ENCODE measurements at places on chromosomes 6 and 20. TPM values are rescaled to one million over a fixed set of nuclear protein-coding genes. Genes with fewer than 3 reads are reported as not detected.
A peak's percentile ranks its signal among the peaks of the same experiment; 100 is the strongest.

GRCh38 chr20:6623989-6624388, 143.5 kb upstream of the BMP2 start:
- no peak overlapping the region for H3K27ac ChIP-seq
- DNase-seq: no peak
- H3K36me3 ChIP-seq: no peaks in the 10 kb centered on the region
- H3K4me1 ChIP-seq: no peaks in the 10 kb centered on the region
- H3K4me3 ChIP-seq: no peak overlapping the region

GRCh38 chr6:81612136-81612535, 140.3 kb downstream of the TENT5A start:
- no peak for DNase-seq
- no peak overlapping the region for H3K27ac ChIP-seq
- peaks cover 1% of the 10 kb centered on the region for H3K27me3 ChIP-seq
- no peaks in the 10 kb centered on the region for H3K36me3 ChIP-seq
- no peak overlapping the region for H3K4me3 ChIP-seq

DNA sequence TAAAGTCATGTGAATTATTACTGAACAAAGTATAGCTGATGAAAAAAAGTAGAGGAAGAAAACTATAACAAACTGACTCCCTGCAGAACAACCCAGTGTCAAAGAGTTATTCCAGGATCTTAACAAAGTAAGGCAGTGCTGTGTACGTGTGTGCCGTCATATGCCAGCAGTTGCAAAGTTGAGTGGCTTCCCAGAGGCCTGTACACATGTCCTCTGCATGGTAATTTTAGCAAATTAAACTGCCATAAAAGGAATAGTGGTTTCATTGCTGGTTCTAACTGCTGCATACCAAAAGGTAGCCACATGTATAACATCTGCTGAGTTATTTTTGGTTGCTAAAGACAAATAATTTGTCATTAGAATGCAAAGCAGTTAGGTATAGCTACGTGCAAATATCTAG, 44.8 kb downstream of the RIPOR2 start:
- no peaks in the 10 kb centered on the region for H3K27me3 ChIP-seq
- DNase-seq: no peak
- H3K4me3 ChIP-seq: peak overlapping the region; percentile 43
- peaks cover 67% of the 10 kb centered on the region for H3K4me1 ChIP-seq
- H3K27ac ChIP-seq: peak overlapping the region; percentile 76
- peaks cover 42% of the 10 kb centered on the region for H3K36me3 ChIP-seq

DNA sequence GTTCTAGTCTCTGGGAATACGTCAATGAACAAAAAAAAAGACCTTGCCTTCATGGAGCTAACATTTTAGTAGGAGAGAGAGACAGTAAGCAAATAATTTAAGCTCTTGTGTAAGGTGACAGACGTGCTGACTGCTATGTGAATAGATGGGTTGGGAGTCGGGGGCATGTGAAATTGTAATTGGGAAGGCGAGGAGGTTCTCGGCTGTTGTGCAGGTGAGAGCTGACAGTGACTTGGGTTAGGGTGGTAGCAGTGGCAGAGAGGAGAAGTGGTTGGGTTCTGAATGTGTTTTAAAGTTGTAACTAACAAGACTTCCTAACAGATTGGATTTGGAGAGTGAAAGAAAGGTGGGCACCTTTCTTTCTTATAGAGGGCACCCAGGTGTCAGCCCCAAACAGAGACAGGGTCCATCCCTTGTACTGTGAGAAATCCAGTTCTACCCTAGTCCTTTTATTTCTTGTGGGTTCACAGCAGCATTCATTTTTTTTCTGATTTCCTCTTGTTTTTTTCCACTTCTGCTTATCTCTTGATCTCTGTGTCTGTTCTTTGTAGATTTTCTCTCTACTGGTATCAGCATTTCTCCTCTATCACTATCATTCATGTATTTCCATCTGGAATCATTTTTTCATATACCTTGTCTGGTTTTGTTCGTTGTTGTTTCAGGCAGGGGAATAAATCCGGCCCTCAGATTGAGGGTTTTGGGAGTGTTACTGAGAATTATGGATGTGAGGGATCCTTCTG, 15.4 kb upstream of the MYLK2 start:
- peaks cover 48% of the 10 kb centered on the region for H3K36me3 ChIP-seq
- DNase-seq: no peak
- peaks cover 13% of the 10 kb centered on the region for H3K4me1 ChIP-seq
- H3K27me3 ChIP-seq: no peaks in the 10 kb centered on the region

- no peaks in the 10 kb centered on the region for H3K27me3 ChIP-seq
- peaks cover 19% of the 10 kb centered on the region for H3K4me1 ChIP-seq
- H3K4me3 ChIP-seq: no peak overlapping the region
- no peak overlapping the region for H3K27ac ChIP-seq
- DNase-seq: no peak
These were observed 3.4 kb downstream of the MED20 start for GRCh38 chr6:41917528-41917927.

- no peak for DNase-seq
- H3K4me3 ChIP-seq: peak overlapping the region; percentile 44
- peaks cover 14% of the 10 kb centered on the region for H3K36me3 ChIP-seq
- no peak overlapping the region for H3K27ac ChIP-seq
- H3K4me1 ChIP-seq: peaks cover 34% of the 10 kb centered on the region
These were observed 42.2 kb downstream of the GFOD1 start for GRCh38 chr6:13445005-13445743.

DNA sequence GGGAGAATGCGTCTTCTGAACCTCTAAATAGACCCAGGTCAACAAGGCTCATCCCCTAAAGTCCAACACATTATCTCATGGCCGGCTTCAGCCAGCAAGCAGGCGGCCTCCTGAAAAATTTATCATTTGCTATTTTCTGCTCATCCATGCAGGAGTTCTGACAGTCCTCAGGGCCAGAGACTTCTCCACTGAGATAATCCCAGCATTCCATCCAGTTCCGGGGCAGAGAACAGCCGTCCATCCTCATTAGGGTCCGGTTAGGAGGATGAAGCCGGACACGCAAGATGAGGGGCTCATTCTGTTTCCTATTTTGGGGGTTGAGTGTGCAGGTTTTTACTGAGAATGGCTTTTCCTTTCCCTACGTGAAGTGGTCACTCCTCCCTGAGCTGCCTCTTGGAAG, 258.1 kb downstream of the PREX1 start:
- no peak overlapping the region for H3K4me3 ChIP-seq
- H3K27me3 ChIP-seq: peaks cover 8% of the 10 kb centered on the region
- no peak for DNase-seq
- H3K4me1 ChIP-seq: no peaks in the 10 kb centered on the region

- H3K27ac ChIP-seq: no peak overlapping the region
- no peak for DNase-seq
- peaks cover 11% of the 10 kb centered on the region for H3K27me3 ChIP-seq
- H3K36me3 ChIP-seq: no peaks in the 10 kb centered on the region
- H3K4me1 ChIP-seq: peaks cover 5% of the 10 kb centered on the region
These were observed 146.2 kb upstream of the MLN start for GRCh38 chr6:33949877-33950435.

GRCh38 chr6:46772762-46773161, 20.4 kb upstream of the MEP1A start:
- H3K36me3 ChIP-seq: no peaks in the 10 kb centered on the region
- H3K4me3 ChIP-seq: no peak overlapping the region
- DNase-seq: no peak
- no peaks in the 10 kb centered on the region for H3K4me1 ChIP-seq

ELOVL4 gene
- 0.79 TPM for total RNA-seq

GRCh38 chr20:57437672-57438330, 46.6 kb downstream of the RBM38 start:
- H3K4me1 ChIP-seq: peaks cover 28% of the 10 kb centered on the region
- H3K27ac ChIP-seq: no peak overlapping the region
- H3K4me3 ChIP-seq: no peak overlapping the region
- H3K36me3 ChIP-seq: peaks cover 3% of the 10 kb centered on the region
- no peak for DNase-seq
- no peaks in the 10 kb centered on the region for H3K27me3 ChIP-seq

C20orf144 gene
- 0.43 TPM for total RNA-seq

HLA-DQB1 gene
- total RNA-seq: 16.5 TPM

DNA sequence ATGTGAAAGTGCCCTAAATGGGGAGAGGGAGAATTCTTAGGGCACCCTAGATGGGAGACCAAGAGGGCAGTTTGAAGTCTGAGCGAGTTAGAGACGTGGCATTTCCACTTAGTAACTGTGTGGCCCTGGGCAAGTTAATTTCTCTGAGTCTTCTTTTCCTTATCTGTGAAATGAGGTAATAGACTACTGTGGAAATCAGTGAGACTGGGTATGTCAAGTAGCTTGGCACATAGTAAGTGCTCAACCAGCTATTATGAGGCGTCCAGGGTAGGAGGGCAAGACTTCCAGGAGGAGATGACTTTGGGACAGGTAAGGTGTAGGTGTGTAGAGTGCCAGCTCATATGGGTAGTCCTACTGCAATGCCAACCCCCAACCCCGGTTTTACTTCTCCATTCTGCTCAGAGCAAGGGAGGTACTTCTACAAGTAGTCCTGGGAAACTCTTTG, 770 bp downstream of the KIF3B start:
- H3K4me3 ChIP-seq: peak overlapping the region; percentile 91
- no peak for DNase-seq
- H3K27ac ChIP-seq: peak overlapping the region; percentile 82
- H3K36me3 ChIP-seq: peaks cover 12% of the 10 kb centered on the region

DNA sequence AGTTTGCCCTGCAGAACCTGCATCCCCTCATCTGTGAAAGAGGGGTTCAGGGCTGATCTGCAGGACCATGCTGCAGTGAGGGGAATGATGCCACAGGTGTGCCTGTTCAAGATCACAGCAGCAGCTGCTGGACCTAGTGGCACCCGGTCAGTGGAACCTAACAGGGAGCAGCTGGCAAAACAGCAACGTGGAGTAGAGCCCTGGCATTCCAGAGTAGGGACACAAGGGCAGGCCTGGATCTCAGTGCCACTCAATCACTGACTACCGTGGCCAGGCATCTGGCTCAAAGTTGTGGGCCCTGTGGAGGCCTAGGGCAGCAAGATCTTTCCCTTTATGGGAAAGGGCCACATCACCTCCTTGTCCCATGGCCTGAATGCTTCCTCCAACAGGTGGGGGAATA, 62.2 kb downstream of the INSM1 start:
- no peak overlapping the region for H3K4me3 ChIP-seq
- no peaks in the 10 kb centered on the region for H3K27me3 ChIP-seq
- DNase-seq: no peak
- H3K4me1 ChIP-seq: no peaks in the 10 kb centered on the region

DNA sequence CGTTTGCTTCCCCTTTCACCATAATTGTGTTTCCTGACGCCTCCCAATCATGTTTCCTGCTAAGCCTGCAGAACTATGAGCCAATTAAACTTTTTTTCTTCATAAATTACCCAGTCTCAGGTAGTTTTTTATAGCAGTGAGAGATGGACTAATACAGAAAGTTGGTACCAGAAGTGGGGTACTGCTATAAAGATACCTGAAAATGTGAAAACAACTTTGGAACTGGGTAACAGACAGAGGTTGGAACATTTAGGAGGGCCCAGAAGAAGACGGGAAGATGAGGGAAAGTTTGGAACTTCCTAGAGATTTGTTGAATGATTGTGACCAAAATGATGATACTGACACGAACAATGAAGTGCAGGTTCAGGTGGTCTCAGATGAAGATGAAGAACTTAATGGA, 1058.6 kb upstream of the CITED2 start:
- H3K27ac ChIP-seq: no peak overlapping the region
- DNase-seq: no peak
- H3K4me1 ChIP-seq: no peaks in the 10 kb centered on the region
- H3K27me3 ChIP-seq: peaks cover 2% of the 10 kb centered on the region
- H3K36me3 ChIP-seq: no peaks in the 10 kb centered on the region

- H3K4me3 ChIP-seq: no peak overlapping the region
- H3K27me3 ChIP-seq: peaks cover 12% of the 10 kb centered on the region
- H3K36me3 ChIP-seq: peaks cover 6% of the 10 kb centered on the region
- peaks cover 1% of the 10 kb centered on the region for H3K4me1 ChIP-seq
These were observed 93.6 kb upstream of the FAM184A start for GRCh38 chr6:119171864-119172588.

- H3K36me3 ChIP-seq: no peaks in the 10 kb centered on the region
- no peak for DNase-seq
- no peak overlapping the region for H3K4me3 ChIP-seq
- H3K27ac ChIP-seq: no peak overlapping the region
These were observed 23.2 kb upstream of the ROS1 start for GRCh38 chr6:117448732-117449485.

- no peak overlapping the region for H3K4me3 ChIP-seq
- no peak for DNase-seq
- H3K27ac ChIP-seq: no peak overlapping the region
- no peaks in the 10 kb centered on the region for H3K36me3 ChIP-seq
- H3K4me1 ChIP-seq: no peaks in the 10 kb centered on the region
These were observed 442.4 kb downstream of the FRK start for GRCh38 chr6:115618256-115618655.

DNA sequence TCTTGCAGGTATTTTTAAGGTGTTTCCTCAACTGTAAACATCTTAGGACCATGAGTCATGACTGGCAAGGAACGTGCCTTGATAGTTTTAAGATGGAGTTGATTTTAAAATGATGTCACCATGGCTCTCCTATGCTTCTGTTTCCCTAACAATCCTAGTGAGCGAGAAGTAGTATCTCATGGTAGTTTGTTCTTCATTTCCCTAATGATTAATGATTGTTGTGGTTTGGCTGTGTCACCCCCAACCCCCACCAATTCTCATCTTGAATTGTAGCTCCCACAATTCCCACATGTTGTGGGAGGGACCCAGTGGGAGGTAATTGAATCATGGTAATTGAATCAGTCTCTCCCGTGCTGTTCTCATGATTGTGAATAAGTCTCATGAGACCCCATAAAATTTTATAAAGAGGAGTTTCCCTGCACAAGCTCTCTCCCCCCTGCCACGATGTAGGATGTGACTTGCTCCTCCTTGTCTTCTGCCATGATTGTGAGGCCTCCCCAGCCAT, 16.8 kb upstream of the BNIP5 start:
- H3K27me3 ChIP-seq: peaks cover 18% of the 10 kb centered on the region
- DNase-seq: no peak
- H3K27ac ChIP-seq: no peak overlapping the region
- no peak overlapping the region for H3K4me3 ChIP-seq

GRCh38 chr6:11876934-11877433, 98.4 kb upstream of the ADTRP start:
- H3K36me3 ChIP-seq: no peaks in the 10 kb centered on the region
- no peaks in the 10 kb centered on the region for H3K4me1 ChIP-seq
- no peak overlapping the region for H3K4me3 ChIP-seq
- no peaks in the 10 kb centered on the region for H3K27me3 ChIP-seq
- H3K27ac ChIP-seq: no peak overlapping the region

GRCh38 chr6:134658596-134658995, 291.3 kb downstream of the ALDH8A1 start:
- H3K36me3 ChIP-seq: no peaks in the 10 kb centered on the region
- no peak overlapping the region for H3K4me3 ChIP-seq
- DNase-seq: no peak

All from activated naive CD8-positive, alpha-beta T cell treated with anti-CD3 and anti-CD28 coated beads, Interleukin-2, amount 10 ng/mL, durations not matched to agents 7 days and 5 days (primary cell).